Naive thymus-derived CD4-positive, alpha-beta T cell (primary cell): ENCODE measurements at places on chromosomes 12 and 14. TPM values are rescaled to one million over a fixed set of nuclear protein-coding genes. Genes with fewer than 3 reads are reported as not detected.

DNA sequence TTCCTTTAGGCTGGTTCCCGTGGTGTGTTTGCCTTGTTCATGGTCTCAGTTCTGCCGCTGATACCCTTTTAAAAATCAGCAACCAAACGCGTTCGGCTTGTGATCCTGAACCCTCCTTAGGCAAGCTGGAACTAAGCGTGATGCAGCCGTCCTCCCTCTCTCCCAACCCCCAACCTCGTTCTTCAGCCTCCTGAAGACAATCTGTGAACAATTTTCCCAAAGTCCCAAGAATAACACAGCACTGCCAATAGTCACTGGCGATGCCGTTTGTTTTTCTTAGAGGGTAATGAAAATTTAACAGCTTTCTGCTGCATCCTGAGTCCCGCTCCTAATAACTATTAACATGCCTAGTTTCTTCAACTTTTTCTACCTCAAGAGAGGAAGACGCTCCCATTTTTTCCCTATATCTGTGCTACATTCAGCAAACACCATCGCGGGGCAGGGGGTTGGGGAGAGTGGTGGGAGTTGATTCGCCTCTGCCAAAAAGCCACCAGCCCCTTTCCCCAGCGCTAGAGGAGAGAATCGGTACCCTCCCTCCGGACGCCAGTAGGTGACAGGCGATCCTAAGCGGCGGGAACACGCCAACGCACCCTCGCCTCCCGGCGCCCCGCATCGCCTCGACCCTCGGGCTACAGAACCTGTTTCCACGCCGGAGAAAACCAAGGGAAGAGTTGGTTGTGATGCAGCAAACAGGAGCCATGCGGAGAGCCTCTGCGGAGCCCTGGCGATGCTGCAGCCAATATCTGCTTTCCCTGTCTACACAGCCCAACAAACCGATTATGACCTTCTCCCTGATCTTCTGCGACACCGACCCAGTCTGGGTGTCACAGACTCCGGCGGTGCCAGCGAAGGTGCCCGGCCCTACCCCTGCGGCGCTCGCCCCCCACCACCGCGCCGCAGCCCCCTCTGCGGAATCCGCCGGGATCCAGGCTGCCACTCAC, 752 bp downstream of the PRICKLE1 start:
- no peak for DNase-seq

- DNase-seq = no peak
Measured at GRCh38 chr14:101373690-101374295, 187.5 kb upstream of the DIO3 start.

- DNase-seq = no peak
Measured at GRCh38 chr12:60752589-60752988, 1156.8 kb downstream of the SLC16A7 start.

The KCNC2 gene
- polyA plus RNA-seq = not detected

The PSEN1 gene
- polyA plus RNA-seq = 23.7 TPM

The RASSF9 gene
- not detected for polyA plus RNA-seq

DNA sequence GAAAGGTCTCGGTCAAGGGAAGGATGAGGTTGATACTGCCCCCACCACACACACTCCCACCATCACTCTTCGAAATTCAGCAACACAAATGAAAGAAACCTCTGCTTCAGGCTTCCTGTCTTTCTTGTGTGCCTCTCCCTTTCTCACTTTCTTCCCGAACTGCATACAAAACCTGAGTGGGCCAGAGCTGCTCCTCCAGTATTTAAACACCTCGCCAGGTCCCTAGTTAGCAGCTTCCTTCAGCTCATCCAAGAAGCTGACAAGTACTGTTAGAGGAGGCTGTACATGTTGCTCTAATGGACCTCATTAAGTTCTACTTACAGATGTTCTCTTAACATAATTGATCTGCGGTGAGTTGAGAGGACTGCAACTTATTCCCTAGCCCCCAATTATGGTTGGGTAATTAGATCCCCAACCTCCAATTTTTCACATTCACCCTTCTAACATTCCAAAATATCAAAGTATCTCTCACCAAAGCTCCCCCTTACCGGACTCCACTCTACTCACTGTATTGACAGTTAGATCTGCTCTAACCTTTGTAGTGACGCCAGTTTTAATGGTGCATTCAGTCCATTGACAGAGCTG, 4.1 kb upstream of the LMO3 start:
- DNase-seq = no peak

- DNase-seq = no peak
Measured at GRCh38 chr14:45698462-45699134, 445.6 kb upstream of the MIS18BP1 start.

The ANKS1B gene
- polyA plus RNA-seq = not detected

GRCh38 chr12:31362759-31363415, 36.9 kb upstream of the SINHCAF start:
- DNase-seq = peak; percentile 17

DNA sequence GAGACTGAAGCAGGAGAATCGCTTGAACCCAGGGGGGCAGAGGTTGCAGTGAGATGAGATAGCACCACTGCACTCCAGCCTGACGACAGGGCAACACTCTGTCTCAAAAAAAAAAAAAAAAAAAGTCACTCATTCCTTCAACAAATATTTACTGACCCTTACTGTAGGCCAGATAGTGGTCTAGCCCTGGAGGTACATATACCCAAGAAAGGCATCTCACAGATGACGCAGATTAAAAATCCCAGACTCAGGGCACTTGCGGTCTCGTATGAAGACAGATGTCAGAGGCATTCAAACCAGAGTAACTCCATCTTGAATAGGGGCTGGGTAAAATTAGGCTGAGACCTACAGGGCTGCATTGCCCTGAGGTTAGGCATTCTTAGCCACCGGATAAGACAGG, 44.8 kb downstream of the CLMN start:
- no peak for DNase-seq

The B4GALNT1 gene
- not detected for polyA plus RNA-seq

The SERPINA10 gene
- polyA plus RNA-seq = not detected

DNA sequence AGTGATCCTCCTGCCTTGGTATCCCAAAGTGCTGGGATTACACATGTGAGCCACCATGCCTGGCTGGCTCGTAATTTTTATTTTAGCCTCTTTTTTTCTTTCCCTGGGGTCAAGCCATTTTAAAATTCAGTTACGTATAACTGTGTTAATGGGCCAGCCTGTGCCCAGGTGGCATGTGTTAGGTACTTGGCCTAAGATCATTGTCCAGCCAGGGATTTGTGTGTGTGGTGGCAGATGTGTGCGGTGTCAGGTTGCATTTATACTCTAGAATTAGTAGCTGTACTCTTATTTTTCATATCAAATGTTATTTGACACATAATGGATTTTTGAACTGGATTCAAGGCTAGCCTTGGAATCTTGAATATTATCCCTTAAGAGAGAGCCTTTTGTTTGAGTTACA, 69.3 kb downstream of the FBXO34 start:
- DNase-seq = no peak

The GPR162 gene
- polyA plus RNA-seq = not detected

The SCYL2 gene
- polyA plus RNA-seq = 25.2 TPM

DNA sequence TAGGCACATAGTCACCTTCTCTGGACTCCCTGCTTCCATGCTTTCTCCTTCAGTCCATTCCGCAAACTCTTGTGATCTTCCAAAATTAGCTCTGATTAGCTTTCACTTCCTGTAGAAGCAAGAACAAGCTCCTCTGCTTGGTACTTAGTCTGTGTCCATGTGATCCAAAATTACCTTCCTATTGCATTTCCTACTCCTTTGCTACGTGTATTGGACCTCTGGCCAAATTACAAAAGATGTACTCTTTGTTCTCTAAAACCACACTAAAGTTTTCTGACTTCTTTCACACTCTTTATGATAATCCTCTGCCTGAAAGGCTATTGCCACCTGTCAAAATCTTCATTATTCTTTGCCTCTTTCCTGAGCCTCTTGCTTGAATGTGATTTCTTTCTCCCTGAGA, 786 bp upstream of the TSFM start:
- no peak for DNase-seq

The SRSF5 gene
- polyA plus RNA-seq = 1,397 TPM

- DNase-seq = no peak
Measured at GRCh38 chr12:105030820-105031807, 45.0 kb downstream of the NOPCHAP1 start.

GRCh38 chr14:95944462-95944861, 67.8 kb downstream of the TUNAR start:
- DNase-seq = no peak

- no peak for DNase-seq
Measured at GRCh38 chr12:69179786-69180185, 59.6 kb upstream of the CPSF6 start.

The COCH gene
- 0.55 TPM for polyA plus RNA-seq

- DNase-seq = no peak
Measured at GRCh38 chr12:2550561-2551411, 244.0 kb upstream of the FKBP4 start.

DNA sequence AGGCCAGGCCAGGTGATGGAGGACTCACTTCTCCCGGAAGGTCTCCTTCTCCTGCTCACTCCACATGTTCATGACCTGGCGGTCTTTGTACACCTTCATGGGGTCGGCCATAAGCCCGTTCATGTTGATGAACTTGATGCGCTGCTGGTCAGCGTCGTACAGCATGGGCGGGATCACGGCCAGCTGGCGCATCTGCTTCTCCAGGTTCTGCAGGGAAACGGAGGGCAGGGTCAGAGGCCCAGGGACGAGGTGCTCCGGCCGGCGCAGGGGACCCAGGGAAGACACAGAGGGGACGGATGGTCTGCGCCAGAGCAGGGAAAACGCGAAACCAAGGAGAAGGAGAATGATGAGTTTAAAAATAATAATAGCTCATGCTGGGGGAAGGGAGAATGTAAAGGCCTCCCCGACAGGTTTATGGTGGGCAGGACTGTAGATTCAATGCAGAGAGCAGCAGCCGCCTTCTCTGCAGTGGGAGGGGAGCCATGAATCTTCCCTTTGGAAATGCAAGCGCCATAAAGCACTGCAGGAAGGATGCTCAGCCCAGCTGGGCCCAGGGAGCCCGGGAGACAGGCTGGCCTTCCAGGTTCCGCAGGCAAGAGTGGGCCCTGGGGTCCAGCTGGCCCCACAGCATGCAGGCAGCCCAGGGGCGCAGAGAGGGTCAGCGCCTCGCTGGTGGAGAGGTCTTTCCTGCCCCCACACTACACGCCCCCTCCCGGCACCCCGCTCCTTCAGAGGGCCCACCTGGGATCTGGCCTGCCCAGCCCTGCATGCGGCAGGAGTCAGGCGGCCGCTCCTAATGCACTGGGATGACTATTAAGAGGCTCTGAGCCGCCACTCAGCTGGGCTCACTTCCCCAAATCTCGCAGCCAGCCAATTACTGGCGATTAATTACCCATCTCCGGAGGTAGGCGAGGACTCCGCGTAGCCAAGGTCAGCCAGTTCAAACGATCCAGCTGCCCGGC, 132.0 kb downstream of the RFLNA start:
- no peak for DNase-seq

The PSME2 gene
- 435 TPM for polyA plus RNA-seq

GRCh38 chr14:66056268-66056907, 429.8 kb upstream of the CCDC196 start:
- DNase-seq = no peak

DNA sequence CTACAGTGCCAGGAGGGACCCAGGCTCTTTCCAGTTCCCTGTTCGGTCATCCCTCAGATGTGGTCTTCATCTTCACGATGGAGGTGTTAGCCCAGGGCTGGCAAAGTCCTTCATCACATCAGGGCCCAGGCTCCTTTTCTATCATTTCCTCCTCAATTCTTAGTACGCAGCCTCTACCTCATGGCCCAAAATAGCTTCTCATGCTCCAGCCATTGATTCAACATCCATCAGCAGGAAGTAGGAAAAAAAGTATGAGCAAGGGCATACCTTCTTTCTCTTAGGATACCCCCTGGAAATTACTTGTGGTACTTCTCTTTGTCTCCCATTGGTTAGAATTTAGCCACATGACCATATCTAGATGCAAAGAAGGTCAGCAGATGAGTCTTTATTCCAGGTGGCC, 12.2 kb upstream of the ZDHHC22 start:
- no peak for DNase-seq

The GNB3 gene
- polyA plus RNA-seq = 0.23 TPM

DNA sequence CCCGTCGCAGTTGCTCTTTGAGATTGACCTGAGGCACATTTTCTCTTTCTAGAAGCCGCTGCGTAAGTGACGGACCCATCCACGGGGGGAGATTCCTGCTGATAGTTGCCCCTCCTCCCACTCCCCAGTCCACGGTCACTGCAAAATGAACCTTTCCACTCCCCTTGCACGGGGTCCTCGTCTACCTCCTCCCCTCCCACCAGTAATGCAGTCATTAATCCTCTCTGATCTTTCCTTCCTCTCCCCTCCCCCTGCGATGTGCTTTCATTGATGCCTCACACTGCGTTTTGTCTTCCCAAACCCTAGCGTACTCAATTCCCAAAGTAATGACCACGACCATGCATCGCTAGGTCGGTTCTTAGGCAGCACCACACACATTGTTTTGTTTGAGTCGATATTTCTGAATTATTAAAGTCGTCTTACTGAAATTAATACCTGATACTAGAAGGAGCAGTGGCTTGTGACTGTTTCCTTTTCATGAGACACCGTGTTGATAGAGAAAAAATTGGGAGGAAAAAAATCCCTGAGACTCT, 857 bp downstream of the ETNK1 start:
- peak; percentile 25 for DNase-seq

DNA sequence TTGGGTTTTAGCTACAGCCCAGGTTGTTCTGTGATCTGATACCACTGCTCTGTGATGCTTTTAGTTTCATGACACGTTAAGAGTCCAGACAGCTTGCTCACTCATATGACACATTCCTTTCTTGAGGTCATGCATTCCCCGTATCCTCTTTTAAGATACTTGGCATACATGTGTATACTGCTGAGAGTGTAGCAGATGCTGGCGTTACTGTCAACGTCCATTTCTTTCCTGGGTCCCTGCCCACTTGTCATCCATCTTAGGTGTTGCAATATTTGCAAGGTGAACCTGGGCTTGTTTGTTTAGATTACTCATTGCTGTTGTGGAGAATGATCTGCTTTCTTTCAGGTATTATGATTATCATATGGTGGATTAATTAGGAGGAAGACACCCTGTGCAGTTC, 9.1 kb upstream of the EMP1 start:
- no peak for DNase-seq

GRCh38 chr14:99122521-99123125, 149.4 kb downstream of the BCL11B start:
- DNase-seq = no peak

- DNase-seq = no peak
Measured at GRCh38 chr12:31605531-31605930, 14.6 kb upstream of the DENND5B start.

GRCh38 chr12:117596968-117597367, 235.5 kb upstream of the NOS1 start:
- no peak for DNase-seq

- peak; percentile 90 for DNase-seq
Measured at GRCh38 chr14:91367173-91368171, 50.1 kb downstream of the CCDC88C start.
